ENCODE measurements at places on chromosomes 3 and 15.
A peak's percentile ranks its signal among the peaks of the same experiment; 100 is the strongest.

- DNase-seq = no peak
Measured at GRCh38 chr3:65979162-65979561, 59.6 kb downstream of the MAGI1 start.

DNA sequence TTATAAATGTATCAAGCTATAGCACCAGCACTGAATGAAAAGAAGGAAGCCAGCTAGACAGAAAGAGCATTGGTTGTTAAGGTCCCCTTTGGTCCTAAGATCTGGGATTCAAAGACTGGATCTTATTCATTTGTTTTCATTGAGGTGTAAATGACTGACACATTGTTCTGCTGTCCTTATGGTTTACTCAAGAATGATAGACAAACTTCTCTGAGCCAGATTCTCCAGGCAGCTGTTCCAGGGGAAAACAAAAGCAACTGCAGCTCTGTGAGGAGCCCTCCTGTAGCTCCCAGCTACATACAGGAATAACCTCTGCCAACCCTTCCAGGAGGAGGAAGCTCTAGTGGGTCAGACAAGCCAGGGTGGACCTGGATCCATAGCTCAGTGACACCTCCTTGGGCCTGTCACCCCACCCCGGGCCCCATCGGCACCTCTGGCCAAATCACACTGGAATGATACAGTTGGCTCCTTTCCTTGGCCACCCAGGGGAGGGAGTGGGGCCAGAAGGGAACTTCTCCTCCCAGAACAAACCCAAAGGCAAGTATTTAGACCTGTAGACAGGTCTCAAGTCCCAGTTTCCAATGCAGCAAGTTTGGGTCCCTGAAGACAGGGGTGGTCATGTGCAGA, 57.8 kb downstream of the ZNF621 start:
- DNase-seq = no peak

DNA sequence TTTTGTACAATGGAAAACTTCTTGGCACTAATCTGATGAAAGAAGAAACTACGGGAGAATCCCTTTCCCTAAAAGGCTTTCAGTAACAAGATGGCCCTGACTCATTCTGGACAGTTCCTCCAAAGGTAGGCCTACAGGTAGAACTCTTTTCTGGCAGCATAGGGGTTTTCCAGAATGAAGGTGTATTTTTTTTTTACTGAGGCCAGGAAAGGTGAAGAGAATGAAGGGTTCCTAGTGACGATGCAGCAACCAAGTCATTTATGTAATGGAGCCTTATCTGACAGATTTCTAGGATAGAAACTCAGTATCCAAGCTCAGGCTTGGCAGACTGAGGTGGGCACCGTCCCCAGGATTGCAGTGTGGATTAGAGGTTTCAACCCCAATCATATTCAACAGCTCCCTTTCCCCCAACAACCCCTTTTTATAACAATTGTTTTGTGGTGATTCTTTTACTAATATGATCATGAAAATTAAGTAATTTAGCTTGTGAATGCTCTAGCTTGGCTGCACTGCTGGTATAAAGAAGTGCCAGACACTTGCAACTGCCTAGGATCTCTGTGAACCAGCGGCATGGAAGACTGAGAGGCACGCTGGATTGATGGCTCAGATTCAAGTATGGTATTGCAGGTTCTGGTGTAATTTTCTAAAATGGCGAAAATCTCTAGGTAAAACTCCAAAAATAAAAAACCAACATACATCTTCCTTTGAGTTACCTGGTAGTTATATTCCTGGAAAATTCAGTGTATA, 8.7 kb upstream of the TRIM69 start:
- DNase-seq = no peak

DNA sequence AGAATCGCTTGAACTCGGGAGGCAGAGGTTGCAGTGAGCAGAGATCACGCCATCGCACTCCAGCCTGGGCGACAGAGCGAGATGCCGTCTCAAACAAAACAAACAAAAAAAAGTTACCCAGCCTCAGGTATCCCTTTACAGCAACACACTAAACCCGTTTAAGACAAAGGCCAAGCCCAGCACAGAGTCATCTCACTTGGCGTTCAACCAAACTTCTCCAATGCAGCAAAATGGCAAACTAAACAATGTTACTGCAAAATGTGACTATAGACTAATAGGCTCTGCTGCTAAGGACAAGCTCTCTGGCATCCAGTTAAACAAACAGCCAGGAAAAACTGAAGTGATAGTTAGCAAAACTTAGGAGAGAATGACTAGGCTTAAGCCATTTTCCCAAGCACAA, 6.4 kb upstream of the FAM219B start:
- no peak for DNase-seq

GRCh38 chr3:185912929-185913901, 24.6 kb downstream of the TRA2B start:
- no peak for DNase-seq

GRCh38 chr3:28012830-28013229, 228.6 kb upstream of the CMC1 start:
- no peak for DNase-seq

GRCh38 chr3:94004301-94004910, 24.0 kb downstream of the STX19 start:
- DNase-seq = peak; percentile 26

DNA sequence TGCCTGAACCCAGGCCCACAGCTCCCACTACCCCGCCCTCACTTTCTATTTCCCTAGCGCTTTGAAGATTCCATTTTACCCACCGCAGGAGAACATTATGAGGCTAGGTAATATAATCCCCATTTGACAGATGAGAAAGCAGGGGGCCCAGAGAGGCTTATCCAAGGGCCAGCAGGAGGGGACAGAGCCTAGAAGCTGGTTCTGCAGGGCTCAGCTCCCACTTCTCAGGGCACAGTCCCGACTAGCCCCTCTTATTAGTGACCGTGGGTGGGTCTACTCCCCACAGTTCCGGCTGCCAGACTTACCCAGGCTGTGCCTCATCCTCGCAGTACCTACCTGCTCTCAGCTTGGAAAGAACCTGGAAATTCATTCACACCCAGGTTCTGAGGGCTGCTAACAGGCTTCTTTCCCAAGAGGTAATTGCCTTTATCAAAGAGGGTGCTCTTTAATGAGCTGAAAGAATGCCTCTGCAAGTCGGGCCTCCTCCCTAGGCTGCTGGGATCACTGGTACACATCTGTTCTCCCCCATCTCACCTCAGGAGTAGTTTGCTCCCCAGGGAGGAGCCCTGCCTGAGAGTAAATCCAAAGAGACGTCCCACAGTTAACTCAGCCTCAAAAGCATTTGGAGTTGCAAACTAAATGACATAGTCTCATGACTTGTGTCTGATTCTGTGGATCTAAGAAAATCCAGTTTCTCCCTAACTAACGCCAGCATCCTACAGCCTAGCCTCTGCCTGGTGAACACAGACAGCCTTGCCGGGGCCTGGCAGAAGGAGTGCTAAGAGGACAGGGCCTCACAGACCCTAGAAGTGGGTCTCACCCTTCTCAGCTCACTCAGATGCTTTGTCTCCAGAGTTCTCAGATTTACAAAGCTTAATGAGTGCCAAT, 125.0 kb downstream of the CHSY1 start:
- no peak for DNase-seq

- no peak for DNase-seq
Measured at GRCh38 chr15:58475573-58476524, 44.1 kb downstream of the LIPC start.

DNA sequence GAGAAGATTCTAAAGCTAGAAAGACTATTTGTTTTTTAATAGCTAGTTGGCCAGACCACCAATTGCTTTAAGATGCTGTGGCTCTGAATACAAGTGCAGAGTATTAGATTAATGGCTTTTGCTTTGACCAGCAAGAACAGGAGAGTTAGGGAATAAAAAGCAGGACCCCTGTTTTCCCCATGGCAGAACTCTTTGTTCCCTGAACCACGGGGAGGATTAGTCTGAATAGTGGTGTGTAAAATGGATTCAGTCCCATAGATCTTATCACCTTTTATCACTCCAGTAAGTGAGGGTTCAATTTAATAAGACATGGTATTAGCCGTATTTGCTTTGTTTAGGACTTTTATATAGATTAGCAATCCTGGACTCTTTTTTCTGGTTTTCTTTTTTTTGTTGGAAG, 562.6 kb upstream of the DPPA4 start:
- no peak for DNase-seq

DNA sequence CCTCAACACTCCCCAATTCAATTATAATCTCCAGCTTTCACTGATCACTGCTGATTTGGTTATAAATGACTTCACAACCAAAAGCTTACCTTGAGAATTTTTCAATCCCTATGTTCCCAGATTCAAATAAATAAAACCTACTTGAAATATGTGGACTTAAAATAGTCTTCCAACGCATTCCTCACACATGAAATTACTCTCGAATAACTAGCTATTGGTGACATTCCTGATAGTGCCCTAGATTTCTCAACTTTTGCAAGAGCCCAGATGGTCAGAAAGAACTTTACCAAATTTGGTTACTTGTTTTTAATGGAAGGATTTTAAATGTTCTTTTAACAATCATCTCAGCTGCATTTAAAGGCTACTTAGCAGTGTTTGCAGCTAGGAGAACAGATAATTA, 605.5 kb downstream of the FHIT start:
- DNase-seq = no peak

GRCh38 chr3:185162634-185163033, 9.8 kb upstream of the C3orf70 start:
- DNase-seq = no peak

DNA sequence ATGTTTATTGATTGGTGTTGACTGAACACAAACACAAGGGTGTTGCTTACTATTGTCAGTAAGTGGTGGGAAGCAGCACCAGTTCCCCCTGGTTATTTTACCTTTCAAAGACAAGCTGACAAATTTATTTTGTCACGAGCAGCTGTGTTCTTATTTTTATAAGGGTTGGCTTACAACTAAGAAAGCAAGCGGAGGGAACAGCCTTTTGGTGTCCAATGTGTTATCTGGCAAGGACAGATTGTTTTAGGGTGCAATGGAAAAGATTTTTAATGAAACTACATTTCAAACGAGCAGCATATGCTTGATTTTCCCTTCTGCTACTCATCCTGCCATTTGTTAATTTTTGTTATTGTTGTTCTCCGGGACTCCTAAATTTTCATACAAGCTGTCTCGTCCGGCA, 920.6 kb upstream of the CFAP20DC start:
- no peak for DNase-seq

DNA sequence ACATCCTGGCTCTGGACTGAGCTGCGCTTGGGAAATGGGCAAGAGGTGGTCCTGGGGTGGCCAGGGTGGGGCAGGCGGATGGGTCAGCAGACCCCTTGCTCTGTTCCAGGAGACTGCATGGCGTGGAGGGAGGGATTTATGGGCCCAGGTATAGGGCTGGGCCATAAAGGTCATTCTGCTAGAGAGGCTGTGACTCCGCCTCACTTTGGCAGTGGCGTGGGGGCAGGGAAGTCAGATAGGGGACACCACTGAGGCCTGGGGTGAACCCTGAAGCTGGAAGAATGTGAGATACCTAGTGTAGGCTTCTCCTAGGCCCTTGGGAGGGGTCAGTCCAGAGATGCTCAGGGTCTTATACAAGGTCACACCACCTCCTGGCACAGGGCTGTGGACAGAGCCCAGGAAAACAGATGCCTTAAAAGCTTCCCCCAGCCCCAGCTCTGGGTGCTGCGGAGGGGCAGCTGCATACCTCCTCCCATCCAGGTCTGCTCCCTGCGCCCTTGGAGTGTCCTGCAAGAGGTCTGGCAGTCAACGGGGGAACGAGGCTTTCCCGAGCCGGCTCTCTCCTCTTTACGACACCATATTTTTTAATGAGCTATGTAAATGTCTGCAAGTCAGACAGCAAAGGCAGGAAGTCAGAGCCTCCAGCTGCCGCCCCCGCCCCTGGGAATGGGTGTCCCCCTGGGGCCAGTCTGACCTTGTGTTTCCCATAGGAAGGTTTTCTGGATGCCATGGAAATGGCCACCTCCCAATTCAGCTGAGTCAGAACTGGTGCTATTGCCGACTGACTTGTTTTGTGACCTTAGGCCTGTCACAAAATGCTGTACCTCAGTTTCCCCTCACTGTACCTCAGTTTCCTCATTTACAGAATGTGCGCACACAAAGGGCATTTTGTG, 26.3 kb downstream of the LINGO1 start:
- DNase-seq = no peak

DNA sequence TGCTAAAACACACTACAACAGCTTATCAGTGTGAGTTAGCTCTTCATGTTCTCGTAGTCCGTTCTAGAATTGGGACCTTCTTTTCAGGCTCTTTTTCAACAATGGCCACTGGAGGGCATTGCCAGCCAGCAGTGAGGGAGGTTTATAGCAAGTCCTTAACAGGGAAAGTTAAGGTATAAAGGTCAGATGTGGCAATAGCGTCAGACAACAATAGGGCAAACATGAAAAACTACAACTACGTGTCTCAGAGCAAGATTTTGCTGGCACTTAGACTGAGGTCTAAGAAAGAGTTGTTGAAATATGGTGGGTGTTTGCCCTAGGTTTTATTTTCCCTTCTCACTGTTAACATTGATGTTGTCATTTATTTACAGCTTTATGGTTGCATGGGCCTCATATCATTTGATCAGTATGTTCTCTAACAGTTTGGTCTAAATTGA, 161.4 kb downstream of the GMNC start:
- DNase-seq = no peak

DNA sequence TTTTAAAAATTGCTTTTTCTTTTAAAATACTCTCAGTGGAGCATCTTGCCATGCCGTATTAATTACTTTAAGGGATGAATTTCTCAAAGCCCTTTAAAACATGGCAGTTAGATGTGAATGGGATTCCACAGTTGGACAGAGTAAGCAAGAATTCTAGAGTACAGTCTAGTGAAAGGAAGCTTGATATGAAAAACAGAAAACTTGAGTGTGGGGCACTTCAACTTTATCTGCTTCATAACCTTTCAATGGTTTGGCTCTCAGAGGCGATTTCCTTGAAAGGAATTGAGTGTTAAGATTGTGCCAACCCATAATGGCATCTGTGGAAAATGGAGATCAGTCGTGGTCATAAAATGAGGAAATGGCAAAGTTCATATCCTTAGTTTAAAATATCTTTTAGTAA, 127.7 kb upstream of the SAMMSON start:
- no peak for DNase-seq

DNA sequence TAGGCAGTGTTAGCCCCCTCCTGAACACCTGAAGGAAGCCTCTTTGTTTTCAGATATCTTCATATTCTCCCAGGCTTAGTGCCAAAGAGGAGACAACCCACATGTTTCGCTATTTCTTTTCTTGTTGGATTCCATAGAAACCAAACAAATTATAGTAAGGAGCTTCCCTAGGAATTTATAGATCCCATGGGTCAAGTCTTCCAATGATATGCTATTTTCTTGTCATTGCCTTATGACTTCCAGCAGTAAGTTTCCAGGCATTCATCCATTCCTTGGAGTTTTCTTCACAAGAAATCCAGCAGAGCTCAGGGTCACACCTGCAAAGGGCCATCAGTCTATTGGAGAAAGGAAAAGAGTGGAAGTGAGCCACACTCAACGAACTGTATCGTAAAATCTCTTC, 9.9 kb upstream of the KCNMB2 start:
- DNase-seq = no peak

- no peak for DNase-seq
Measured at GRCh38 chr3:157589211-157589610, 86.0 kb upstream of the VEPH1 start.

DNA sequence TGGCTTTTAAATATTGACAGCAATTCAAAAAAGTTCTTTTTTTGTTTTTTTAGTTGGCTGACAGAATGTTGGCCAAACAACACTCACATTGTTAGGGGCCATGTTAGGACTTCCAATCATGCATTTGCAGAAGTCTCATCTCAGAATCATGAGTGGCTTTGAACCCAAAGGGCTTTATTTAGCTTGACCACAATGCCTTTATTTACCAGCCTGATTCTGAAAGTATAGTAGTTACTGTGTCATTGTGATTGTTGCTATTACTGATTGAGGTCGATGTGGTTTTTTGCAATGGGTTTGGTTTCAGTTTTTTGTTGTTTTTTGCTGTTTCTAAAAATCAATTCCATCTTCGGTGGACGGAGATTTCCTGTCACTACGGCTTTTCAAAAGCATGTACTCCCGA, 7.2 kb downstream of the GLDN start:
- no peak for DNase-seq
